ENCODE measurements at places on chromosomes 16 and 17.
A peak's percentile ranks its signal among the peaks of the same experiment; 100 is the strongest.

DNA sequence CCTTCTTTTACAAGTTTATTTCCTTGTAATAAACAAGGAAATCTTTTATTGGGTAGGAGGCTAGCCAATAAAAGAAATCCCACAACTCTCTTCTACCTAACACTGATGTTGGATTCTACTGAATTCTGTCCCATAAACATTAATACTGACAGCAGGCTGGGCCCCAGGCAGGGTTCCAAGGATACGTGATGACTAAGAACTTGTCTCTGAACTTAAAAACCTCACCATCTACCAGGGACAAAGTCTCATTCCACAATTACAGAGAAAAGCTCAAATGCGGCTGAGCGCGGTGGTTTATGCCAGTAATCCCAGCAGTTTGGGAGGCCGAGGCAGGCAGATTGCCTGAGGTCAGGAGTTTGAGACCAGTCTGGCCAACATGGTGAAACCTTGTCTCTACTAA, 64.9 kb downstream of the ARHGAP17 start:
- DNase-seq: no peak

DNA sequence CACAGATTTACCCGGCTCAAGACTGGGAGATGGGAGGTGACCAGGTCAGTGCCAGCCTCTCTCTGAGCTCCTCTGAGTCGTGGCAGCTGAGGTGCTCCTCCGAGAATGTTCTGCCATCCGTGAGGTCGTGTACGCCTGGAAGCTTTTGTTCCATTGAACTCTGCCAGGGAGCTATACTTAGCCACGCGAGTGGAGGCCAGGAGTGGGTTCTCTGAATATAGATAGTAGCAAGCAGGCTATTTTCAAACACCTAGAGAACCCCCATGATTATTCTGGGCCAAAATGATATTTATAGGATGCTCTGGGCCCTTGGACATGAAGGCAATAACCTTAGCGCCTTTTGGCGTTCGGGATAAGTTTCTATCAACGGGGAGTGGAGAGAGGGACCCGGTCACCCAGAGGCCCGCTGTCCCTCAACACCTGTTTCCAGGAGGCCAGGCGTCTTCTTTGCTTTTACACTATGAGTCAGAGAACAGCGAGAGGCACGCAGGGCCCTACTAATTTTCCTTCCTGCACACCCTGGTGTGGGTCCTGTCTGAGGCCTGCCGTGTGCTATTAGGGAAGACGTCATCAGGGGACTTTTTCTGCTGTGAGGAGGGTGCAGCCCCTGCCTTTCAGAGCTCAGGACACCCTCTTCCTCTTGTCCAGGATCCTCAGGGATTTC, 11.0 kb upstream of the MVD start:
- no peak for DNase-seq

DNA sequence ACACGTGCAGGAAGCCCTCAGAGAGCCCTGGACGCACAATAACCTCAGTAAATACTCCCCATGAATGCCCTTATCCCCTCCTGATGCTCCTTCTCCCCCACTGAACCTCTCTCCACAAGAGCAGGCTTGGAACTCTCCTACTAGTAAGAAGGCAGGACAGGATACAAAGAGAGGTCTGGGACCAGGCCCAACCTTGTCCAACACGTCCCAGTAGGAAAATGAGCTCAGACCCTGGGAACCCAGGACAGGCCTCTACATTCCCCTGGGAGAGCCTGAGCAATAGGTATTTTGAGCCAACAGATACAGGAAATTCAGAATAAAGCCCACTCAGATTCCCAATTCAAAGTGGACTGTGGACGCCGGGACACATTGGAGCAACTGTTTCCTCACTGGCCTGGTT, 19.2 kb downstream of the ZNF423 start:
- DNase-seq: no peak

DNA sequence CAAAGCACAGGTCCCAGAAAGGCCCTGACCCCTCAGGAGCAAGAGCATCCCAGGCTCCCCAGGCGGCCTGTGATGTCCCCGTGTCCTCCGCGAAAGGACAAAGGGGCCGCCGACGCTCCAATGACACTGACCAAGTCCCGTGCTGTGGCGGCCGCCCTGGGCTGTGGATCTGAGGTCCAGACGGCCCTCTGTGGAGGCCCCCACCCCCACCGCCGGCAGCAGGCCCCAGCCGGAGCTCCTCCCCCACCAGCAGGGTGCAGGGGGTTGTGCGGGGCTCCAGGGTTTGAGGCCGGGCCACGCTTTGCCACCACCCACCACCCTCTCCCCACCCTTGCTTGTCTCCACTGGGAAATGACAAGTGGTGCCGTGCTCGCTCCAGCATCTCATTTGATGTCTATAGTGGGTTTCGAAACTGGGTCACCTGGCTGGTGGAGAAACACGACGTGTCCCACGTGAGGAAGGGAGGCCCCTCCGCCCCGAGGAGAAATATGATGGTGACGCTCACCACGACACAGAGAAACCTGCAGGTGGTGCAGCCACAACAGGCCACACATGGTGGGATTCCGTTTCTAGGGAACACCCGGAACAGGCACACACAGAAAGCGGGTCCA, 31.2 kb upstream of the ZNF469 start:
- peak; percentile 32 for DNase-seq

- no peak for DNase-seq
Measured at GRCh38 chr17:68197091-68197996, 50.5 kb upstream of the AMZ2 start.

GRCh38 chr17:76359375-76359774, 5.7 kb upstream of the PRPSAP1 start:
- DNase-seq: no peak

DNA sequence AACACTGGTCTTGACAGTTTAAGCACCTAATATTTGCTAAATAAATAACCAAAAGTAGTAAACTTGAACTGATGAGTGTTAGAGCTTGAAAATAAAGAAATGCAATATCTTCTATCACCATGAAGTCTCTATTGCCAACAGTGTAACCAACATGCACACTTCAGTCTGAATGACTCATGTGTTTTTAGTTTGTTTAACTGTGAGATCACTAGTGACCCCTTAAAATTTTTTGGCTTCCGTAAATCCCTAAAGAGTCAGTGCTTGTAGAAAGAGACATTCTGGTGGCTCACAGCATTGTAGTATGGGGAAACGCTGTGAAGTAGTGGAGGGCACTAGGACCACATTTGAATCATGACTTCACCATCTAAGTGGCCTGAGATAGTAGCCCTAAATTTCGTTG, 341.1 kb downstream of the PMP22 start:
- no peak for DNase-seq

DNA sequence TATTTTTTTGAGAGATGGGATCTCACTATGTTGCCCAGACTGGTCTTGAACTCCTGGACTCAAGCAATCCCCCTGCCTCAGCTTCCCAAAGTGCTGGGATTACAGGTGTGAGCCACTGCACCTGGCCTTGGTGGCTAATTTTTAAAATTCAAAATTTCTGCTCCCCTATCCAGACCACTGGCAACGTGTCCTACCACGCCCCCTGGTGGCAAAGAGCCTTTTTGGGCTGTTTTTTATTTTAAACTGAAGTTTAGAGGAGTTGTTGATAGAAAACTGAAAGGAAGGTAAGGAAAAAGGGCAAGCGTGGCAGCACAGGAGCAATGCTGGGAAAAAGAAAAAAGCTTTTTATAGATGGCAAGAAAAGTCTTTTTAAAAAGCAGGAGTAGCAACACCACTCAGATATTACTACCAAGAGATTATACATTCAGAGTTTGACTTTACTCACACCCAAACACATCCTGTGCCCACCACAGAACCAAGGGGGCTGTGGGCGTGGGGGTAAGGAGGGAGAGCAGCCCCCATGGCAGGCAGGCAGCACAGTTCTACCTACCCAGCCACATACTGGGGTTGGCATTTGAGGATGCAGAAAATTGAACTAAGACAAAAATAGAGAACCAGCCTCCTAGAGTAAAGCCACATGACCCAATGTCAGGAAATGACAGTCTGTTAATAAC, 4.2 kb upstream of the MXRA7 start:
- no peak for DNase-seq

- no peak for DNase-seq
Measured at GRCh38 chr16:74261068-74261467, 35.5 kb upstream of the PSMD7 start.

DNA sequence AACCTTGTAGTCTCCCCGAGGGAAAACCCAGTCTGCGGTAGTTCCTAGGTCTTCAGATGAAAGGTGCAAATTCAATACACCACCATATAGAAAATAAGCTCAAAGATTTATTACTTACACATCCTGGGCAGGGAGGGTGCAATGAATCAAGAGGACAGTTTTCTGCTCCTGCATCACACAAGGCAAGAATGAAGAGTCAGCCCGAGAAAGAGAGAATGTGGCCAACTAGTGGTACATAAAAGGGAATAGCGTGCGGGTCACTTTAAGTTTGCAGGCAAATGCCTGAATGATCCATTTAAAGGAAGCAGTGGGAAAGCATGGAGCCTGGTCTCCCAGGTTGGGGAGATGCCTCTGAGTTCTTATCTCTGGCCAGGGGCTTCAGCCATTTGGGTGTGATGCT, 403.4 kb downstream of the GRIN2A start:
- no peak for DNase-seq

- DNase-seq: no peak
Measured at GRCh38 chr17:35900280-35900679, 20.1 kb upstream of the CCL5 start.

DNA sequence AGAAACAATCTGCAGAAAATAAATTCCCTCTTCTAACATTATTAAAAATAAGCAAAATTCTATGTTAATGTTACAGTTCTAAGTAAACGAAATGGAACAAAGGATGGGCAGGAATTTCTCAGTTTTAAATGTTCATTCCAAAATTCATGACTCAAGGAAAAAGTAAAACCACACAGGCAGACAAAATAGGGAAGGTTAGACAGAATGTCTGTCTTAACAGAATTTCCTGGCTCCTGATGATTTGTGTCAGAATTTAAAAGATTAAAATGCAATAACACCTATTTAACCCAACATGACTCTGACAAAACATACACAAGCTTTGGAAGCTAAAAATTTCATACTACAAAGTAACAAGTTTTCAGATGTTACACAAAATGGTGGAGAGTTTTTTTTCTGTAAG, 42.8 kb downstream of the SPOP start:
- no peak for DNase-seq

DNA sequence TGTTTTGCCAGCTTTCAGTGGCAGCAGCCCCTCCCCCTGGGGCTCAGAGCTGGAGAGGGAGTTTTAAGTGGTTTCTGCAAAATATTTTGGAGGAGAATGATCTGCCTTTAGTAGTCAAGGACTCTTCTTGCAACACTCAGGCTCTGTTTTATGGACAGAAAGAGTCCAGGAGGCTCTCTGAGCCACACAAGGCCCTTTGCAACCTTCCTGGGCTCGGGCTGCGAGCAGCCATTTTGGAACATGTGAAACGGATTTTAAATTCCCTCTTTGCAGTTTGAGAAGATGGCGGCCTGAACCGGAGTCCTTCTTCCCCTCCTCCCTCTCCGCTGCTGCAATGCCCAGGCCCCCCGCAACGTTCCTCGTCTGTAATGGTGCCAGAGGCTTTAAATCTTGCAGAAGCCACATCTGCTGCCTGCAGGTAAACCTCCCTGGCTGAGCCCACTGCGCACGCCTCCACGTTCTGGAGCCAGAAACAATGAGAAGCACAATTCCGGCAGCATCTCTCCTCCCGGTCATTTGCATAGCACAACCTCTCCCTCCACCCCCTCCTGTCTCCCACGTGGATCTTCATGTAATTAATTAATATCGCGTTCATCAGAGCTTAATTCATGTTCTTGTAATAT, 386.1 kb downstream of the SEC14L1 start:
- no peak for DNase-seq
